ENCODE measurements at places on chromosomes 2 and 18. TPM values are rescaled to one million over a fixed set of nuclear protein-coding genes. Genes with fewer than 3 reads are reported as not detected.
A peak's percentile ranks its signal among the peaks of the same experiment; 100 is the strongest.

- DNase-seq, result peak; percentile 81
Measured at GRCh38 chr2:236782938-236783337, 213.3 kb downstream of the ACKR3 start.

GRCh38 chr2:188675391-188676009 is 298.7 kb upstream of the COL3A1 start:
- peak; percentile 46 for DNase-seq

CD302 gene
- polyA plus RNA-seq, result 13.7 TPM

GRCh38 chr2:127371037-127371436 is 16.7 kb downstream of the MAP3K2 start:
- DNase-seq, result no peak

DNA sequence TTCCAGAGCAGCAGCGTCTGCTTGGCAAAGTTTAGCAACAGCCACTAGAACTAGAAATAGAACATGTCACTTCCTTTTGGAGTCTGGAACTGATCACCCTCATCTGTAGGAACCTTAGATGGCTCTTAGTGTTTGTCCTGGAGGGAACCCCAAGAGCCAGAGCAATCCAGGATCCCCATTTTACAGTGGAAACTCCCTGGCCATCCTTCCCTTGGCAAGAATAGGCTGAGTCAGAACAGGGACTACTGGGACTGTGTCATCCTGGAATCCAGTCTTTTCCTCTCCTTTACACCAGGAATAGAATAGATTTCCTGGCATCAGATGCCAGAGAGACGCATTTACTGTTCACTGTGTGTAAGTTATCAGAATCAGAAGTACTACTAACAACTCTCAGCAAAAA is 33.2 kb upstream of the GRHL1 start:
- peak; percentile 53 for DNase-seq

DNA sequence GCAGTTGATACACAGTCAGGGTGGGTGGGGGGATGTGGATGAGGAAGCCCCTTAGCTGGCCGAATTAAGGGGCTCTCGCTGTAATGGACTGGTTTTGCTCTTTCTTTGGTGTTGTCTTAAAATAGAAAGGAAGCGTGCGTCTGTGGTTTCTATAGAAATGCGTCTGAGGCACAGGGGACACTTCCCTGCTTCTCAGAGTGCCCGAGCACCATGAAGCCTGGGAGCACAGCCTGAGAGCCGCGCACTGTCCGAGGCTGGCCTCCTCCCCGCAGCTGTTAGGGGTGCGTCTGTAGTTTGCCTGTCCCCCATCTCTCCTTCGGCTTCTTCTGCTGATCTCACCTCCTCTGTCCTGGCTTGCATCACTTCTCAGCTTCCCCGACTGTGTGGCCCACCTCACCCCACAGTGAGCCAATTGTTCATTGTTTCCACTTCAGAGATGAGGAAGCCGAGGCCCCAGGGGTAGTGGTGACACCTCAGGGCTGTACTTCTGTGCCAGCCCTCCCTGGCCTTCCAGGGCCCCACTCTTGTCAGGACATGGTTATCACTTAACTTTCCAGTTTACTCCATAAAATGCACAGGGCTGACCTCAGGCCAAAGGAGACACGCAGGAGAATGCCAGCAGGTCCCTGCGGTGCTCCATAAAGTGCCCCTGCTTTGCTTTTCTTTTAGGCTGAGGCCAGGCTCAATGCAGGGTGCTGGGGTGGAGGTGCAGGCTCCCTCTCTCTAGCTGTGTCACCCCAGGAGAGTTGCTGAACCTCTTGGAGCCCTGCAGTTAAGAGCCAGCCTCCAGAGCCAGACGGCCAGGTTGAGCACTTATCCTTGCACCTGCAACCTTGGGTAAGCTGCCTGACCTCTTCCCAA is 210.6 kb downstream of the SEPTIN10 start:
- no peak for DNase-seq

DNA sequence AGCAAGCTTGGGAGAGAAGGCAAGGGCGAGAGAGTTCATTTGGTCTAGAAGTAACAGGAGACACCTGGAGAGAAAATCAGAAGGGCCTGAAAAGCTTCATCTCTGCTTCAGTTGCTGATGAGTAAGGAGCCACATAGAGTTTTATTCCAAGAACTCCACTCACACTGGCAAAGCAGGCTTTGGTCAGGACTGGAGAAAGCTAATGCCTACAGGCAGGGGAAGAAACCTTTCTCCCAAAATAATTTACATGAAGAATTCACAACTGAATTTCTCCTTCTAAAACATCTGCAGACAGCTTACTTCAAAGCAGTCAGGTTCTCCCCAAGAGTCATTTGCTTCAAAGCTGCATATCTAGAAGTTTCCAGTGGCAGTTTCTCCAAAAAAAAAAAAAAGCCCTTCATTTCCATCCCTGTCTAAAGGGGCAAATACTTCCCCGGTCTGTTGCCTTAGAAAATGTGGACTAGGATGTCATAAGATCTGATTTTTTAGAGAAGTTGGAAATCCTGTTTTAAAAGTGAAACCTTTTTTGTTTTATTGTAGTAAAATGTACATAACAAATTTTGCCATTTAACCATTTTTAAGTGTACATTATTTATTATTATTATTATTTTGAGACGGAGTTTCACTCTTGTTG is 46.3 kb downstream of the TMEM247 start:
- DNase-seq, result no peak

STARD6 gene
- polyA plus RNA-seq, result 0.42 TPM

DNA sequence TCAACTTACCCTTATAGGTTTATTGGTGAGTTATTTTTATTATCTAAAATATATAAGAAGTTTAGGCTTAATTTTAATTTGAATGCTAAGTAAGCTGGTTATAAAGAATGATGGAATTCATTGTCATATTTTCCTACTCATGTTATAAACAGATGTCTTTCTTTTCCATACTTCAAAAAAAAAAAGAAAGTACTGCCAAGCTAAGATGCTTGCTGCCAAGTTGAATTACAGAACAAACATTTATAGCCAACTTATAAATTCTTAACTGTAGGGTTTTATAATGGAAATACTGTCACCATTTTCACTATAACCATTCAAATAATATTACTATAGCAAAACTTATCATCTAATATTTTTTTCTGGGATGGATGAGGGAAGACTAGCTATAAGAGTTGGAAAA is 676.0 kb downstream of the NRXN1 start:
- no peak for DNase-seq

- no peak for DNase-seq
Measured at GRCh38 chr2:6972067-6972710, 55.0 kb downstream of the RNF144A start.

DNA sequence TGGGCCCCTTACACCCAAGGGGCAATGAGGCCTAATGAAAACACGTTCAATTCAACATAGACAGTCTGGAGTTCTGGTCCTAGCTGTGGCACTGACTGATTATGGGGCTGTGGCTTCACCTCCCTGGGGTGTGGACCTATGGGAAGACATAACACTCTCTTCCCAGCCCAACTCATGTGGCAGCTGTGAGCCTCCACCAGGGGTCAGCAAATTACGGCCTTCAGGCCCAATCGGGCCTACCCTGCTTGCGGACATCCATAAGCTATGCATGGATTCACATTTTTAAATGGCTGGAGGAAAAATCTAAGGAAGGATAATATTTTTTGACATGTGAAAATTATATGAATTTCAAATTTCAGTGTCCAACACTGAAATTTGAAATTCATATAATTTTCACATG is 101.3 kb downstream of the LOXHD1 start:
- peak; percentile 1 for DNase-seq

DNA sequence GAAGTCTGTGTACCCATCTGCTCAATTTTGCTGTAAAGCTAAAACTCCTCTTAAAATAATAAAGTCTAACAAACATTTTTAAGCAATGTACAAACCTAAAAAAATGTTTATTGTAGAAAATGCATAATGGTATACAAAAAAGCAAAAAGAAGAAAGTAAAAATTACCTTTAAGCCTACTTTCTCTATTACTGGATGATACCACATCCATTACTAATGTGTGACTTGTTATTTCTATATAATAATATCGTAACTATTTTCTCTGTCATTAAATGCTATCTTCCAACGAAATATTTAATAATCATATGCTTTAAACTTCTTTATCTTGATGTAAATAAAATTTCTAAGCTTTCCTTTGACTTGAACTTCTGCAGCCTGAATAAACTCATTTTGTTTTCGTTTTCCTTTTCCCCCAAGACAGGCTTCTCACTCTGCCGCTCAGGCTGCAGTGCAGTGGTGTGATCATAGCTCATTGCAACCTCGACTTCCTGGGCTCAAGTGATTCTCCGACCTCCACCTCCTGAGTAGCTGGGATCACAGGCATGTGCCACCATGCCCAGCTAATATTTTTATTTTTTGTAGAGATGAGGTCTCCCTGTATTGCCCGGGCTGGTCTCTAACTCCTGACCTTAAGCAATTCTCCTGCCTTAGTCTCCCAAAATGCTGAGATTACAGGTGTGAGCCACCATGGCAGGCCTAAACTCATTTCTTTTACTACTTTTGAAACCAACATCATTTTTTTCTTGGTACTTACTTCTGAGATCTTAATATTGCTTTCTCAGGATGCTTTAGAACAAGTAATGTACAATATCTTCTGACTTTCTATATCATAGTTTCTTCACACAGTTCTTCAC is 18.1 kb upstream of the DNAH7 start:
- DNase-seq, result no peak

- DNase-seq, result no peak
Measured at GRCh38 chr2:59182249-59182648, 941.1 kb upstream of the FANCL start.

- DNase-seq, result no peak
Measured at GRCh38 chr18:45464619-45465018, 150.7 kb upstream of the SLC14A2 start.

DNA sequence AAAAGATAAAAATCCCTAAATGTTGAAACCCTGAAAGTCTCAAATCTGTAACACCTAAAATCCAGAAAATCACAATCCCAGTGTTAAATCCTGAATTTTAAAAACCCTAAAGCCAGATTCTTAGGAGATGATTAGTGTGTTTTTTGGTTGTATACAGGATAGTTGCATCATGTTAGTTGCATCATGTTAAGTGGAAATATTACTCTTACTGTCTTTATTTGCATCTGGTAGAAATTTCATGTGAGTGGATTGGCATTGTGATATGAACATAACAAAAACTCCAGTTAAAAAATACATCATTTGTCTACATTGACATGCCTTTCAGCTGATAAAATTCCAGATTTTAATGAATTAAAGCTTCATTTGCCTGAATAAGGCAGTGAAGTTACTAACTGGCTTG is 683.1 kb upstream of the ACVR2A start:
- DNase-seq, result no peak

GRCh38 chr2:184769686-184770085 is 171.4 kb downstream of the ZNF804A start:
- DNase-seq, result peak; percentile 29

Measured in fibroblast of lung (primary cell).